ENCODE measurements at places on chromosomes 12 and 14.

- DNase-seq, result no peak
Measured at GRCh38 chr12:124497658-124498057, 69.8 kb downstream of the NCOR2 start.

GRCh38 chr12:63103494-63104131, 47.4 kb downstream of the AVPR1A start:
- no peak for DNase-seq

DNA sequence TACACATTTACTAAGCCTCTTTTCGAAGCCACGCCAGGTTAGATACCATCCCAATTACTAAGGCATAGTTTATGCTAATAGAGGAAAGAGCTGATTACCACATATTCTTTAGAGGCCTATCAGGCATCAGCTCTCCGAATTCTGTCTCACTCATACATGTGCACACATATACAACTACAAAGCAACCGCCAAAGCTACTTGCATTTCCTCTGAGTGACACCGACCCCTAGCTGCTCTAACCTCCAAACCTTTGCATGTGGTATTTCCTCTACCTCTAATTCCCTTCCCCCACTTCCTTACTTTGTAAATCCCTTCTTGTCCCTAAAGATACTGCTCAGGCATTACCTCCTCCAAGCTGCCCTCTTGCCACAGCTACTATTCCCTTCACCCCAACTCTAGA, 107.2 kb downstream of the DUSP6 start:
- peak; percentile 12 for DNase-seq

DNA sequence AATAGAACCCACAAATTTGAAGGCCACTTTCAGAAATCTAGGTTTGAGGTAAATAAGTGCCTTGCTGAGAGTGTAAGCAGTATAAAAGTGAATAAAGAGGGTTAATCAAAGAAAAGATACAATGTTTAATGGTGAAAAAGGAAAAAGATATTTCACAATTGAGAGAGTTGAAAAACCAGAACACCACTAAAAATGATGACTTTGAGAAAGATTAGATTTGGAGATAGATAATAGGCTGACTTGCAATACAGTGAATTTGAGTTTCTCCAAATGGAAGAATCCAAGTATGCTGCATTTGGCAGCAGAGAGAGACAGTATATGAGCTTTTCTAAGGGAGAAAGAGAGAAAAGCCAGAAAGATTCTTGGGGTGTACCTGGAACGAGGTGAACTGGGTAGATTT, 2.2 kb downstream of the DENR start:
- no peak for DNase-seq

GRCh38 chr12:29728030-29728429, 55.7 kb downstream of the TMTC1 start:
- DNase-seq, result no peak

GRCh38 chr12:51147309-51147708, 25.6 kb downstream of the TFCP2 start:
- DNase-seq, result no peak

GRCh38 chr12:104702565-104703139, 245.9 kb downstream of the CHST11 start:
- no peak for DNase-seq

DNA sequence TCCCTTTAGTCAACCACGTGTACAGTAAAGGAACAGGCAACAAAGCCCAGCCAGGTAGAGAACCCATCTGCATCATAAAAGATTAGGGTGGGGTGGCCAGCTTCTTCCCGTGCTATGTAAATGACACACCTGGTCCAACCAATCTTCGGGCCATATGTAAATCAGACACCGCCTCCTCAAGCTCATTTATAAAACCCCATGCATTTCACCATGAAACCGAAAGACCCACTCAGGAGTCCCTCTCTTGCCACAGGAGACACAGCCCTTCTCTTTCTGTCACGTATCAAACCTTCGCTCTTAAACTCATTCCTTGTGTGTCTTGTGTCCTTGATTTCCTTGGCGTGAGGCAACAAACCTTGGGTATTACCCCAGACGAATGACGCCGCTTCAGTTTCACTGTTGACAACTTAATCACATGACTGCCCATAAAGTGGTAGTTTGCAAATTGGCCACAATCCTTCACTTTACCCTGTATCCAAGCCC, 59.8 kb upstream of the TBPL2 start:
- no peak for DNase-seq

GRCh38 chr12:19208456-19208855, 78.9 kb downstream of the PLEKHA5 start:
- DNase-seq, result no peak

DNA sequence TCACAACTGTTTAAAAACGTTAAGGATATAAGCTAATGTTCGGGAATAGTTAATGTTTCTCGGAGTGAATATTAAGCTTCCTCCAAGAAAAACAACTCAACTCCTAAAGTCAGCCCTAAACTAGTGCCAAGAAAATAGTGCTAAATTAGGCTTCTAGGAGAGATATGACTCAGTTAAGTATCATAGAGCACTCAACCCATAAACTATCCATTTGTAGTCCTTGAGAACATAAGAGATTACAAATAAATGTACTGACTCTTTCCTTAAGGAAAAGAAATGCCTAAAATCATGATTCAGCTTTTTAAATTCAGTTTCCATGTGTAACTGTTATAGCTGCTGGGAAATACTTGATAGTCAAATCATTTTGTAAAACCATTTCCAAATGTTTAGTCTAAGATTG, 117.1 kb downstream of the HMGA2 start:
- DNase-seq, result no peak

DNA sequence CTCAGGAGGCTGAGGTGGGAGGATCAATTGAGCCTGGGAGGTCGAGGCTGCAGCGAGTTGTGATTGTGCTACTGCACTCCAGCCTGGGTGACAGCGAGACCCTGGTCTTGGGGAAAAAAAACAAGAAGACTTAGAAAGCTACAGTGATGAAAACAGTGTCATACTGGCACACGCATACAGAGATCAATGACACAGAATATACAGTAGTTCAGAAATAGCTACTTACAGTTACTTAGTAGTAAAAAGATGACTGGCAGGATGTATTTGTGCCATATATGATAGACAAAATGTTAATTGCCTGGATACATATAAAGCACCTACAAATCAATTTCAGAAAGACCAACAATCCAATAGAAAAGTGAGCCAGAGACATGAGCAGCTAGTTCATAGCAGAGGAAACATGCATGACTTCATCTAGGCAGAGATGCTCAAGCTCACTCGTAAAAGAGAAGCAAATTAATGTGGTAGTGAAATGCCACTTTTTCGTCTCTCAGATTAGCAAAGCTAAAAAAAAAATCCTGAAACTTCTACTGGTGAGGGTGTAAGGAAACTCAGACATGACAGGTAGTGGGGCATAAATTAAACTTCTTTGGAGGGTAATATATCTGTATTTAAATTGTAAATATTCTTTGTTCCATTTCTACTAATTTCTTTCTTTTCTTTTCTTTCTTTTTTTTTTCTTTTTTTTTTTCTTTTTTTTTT, 2.5 kb upstream of the ALDH2 start:
- DNase-seq, result no peak

GRCh38 chr14:34211732-34212131, 250.3 kb downstream of the SPTSSA start:
- DNase-seq, result no peak

- no peak for DNase-seq
Measured at GRCh38 chr12:4962539-4963486, 53.1 kb downstream of the KCNA1 start.

- DNase-seq, result no peak
Measured at GRCh38 chr12:69828897-69829296, 3.9 kb downstream of the MYRFL start.

- no peak for DNase-seq
Measured at GRCh38 chr12:26021534-26021933, 63.1 kb downstream of the RASSF8 start.

- DNase-seq, result no peak
Measured at GRCh38 chr14:68881396-68881795, 88.5 kb upstream of the ZFP36L1 start.

DNA sequence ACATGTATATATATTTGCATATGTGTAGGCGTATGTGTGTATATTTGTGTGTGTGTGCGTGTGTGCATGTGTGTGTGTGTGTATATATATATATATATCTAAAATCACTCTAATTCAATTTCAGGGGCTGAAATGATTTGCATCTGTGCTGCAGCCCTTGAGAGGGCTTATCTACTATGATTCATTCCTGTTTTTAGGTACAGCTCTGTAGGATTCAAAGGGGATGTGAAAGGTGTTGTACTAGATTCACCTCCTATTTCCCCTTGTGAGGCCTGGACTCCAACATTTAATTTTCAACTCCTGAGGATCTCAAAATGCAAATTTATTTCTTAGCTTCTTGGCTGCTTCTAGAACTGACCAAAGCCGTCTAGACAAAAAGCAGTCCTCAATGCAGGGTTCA, 11.1 kb downstream of the ERP27 start:
- DNase-seq, result no peak

DNA sequence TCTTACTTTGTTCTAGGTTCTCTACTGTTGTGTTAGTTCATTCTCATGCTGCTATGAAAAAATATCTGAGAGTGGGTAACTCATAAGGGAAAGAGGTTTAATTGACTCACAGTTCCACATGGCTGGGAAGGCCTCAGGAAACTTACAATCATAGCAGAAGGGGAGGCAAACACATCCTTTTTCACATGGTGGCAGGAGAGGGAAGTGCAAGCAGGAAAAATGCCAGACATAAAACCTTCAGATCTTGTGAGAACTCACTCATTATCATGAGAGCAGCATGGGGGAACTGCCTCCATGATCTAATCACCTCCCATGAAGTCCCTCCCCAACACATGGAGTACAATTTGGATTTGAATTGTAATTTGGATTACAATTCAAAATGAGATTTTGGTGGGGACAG, 69.6 kb downstream of the MGST1 start:
- no peak for DNase-seq

DNA sequence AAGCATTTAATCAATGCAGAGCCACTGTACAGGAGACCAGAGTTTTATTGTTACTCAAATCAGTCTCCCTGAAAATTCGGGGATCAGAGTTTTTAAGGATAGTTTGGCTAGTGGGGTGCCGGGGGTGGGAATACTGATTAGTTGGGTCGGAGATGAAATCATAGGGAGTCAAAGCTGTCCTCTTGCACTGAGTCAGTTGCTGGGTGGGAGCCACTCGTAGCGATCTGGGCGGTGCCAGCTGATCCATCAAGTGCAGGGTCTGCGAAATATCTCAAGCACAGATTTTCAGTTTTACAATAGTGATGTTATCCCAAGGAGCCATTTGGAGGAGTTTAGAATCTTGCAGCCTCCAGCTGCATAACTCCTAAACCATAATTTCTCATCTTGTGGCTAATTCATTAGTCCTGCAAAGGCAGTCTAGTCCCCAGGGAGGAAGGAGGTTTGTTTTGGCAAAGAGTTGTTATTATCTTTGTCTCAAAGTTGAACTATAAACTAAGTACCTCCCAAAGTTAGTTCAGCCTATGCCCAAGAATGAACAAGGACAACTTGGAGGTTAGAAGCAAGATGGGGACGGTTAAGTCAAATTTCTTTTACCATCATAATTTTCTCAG, 169.4 kb upstream of the PLEKHG7 start:
- DNase-seq, result no peak

GRCh38 chr14:21072781-21073339, 2.8 kb downstream of the ARHGEF40 start:
- no peak for DNase-seq

GRCh38 chr12:76028571-76029277, 2.9 kb downstream of the PHLDA1 start:
- DNase-seq, result no peak

- DNase-seq, result no peak
Measured at GRCh38 chr14:106842687-106843086, 1316.3 kb downstream of the TMEM121 start.

- no peak for DNase-seq
Measured at GRCh38 chr12:54175200-54175963, 13.4 kb downstream of the SMUG1 start.

- peak; percentile 63 for DNase-seq
Measured at GRCh38 chr12:9741726-9742125, 8.8 kb upstream of the CLECL1 start.

GRCh38 chr12:72295101-72295500, 22.9 kb downstream of the TRHDE start:
- DNase-seq, result no peak

DNA sequence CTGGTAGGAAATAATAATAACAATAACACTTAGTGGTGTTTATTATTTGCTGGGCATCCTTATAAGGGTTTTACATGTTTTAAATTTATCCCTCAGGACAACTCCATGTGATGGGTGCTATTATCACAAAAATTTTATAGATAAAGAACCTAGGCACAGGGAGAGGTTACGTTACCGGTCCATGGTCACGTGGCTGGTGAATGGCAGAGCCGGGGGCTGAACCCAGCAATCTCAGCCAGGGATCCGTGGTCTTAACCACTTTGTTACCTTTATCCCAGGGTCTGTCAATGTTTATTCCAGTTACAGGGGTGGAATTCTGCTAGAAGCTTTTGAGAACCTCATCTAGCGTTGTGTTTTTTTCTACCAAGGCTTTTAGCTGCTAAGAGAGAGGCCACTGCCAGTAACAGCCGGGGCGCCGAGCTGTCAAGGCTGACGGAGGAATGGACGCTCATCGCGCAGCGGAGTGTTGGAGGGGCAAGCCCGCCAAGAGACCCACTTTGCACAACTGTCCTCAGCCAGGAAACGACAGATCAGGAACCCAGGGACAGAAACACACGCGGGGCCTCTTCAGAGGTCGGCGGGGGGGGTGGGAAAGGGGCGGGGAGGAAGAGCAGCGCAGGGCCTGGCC, 418 bp downstream of the AMN1 start:
- DNase-seq, result no peak

DNA sequence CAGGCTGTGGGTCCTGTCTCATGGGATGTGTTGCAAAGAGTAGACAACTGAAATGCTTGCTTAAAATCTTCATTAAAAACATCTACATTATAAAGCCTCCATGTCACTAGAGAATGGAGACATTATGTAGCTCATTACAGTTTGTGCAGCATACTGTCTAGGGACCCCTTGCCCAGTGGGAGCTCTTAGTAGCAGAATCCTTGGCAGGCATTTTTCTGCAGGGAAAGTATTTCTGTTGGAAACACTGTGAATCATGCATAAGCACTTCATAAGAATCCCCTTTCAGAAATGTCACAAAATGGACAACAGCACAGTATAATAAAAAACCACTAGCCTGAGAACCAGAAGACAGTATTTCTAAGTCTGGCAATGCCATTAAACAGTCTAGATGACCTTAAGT, 174.3 kb downstream of the MGAT4C start:
- no peak for DNase-seq

DNA sequence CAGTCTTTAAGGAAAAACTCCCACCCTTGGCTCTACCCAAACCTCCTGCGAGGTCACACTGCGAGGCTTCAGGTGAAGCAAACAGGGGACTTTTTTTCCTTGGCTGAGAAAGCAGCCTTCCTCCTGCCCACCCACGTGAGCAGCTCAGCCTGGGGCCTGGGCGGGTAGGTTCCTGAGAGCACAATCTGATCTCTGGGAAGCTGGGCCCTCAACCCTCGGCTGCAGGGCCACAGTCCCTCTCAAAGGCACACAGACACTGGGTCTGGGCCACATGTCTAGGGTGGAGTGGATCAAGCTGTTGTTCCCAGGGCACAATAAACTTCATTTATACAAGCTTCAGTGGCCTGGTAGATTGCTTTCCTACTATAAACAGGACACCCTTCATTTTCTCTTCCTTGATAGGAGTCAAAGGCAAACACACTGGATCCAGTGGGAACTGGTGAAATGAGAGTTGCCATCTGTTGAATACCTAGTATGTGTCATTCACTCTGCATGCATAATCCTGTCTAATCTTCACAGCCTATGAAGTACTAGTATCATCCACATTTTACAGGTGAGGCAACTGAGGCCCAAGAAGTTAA, 41.3 kb upstream of the PNMA1 start:
- DNase-seq, result no peak

GRCh38 chr12:19129486-19130223, at the start of gene PLEKHA5:
TSS of gene PLEKHA5 (plus strand) at chr12:19129733. CDS start at chr12:19129800, 67 bp downstream.
- peak; percentile 8 for DNase-seq
